ENCODE measurements at places on chromosomes 5 and 9.

DNA sequence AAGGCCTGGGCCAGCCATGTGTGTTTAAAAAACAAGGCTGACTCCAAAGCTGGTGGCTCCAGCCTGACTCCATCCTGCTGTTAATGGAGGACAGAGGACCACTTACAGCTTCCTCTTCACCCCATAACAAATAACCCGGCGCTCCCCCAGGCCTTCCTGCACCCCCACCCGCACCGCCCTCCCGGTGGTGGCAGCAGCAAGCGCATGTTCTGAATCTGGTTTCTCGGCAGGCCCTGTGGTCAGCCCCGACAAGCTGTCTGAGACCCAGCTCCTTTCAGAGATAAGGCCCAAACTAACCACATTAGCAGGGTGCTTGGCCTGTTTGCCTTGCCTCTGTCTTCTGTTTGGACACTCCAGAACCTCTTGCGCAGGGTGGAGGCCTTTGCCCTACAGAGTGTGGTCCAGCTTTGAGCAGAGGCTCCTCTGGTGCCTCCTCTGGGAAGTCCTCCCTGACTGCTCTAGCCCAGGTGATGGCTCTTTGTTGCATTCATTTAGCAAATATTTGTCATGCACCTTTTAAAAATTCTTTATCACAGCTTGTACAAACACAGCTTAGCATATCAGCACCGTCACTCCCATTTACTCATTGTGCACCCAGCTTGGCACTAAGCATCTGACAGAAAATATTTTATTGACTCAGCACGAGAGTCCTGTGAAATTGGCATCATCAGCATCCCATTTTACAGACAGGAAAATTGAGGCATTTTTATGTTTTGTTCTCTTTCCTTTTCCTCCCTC lies 78.4 kb downstream of the NDFIP1 start:
- no peak for DNase-seq

DNA sequence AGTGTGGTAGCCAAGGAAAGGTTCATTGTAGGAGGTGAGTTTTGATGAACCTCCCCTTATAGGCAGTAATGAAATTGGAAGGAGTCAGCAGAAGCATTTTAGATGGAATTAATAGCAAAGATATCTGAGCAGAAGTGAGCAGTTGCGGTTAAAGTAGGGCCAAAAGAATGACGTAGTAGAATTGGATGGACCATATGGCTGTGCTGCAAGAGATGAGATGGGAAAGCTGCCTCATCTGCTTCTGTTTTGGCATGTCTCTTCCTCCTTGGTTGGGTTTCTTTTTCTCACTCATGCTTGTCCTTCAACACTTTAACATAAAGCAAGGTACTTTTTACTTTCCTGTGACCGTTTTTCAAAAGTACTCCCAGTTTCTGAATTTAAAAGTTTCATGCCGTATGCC lies 55.8 kb downstream of the AQP7 start:
- no peak for DNase-seq

GRCh38 chr9:112858625-112859147 lies 32.0 kb downstream of the SLC46A2 start:
- no peak for DNase-seq

- no peak for DNase-seq
These were observed 68.8 kb downstream of the NPR3 start for GRCh38 chr5:32779754-32780415.

GRCh38 chr9:2916382-2916985 lies 72.6 kb upstream of the PUM3 start:
- no peak for DNase-seq

DNA sequence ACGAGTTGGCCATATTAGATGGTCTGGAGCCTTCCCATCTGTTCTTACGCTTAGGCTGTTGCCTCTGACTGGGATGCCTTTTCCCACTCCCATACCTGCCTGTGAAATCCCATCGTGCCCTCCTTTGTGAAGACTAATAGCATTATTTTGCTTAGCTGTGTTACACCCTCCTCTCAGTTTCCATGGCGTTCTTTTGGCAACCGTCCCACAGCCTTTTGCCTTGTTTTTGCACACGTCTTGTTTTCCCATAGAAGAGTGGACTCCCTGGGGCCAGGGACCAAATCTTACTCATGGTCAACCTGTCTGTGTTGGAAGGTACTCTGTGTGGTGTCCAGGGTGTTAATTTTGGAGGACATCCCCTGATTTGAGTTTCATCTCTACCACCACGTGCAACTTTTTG lies 242.1 kb downstream of the HSPA4 start:
- no peak for DNase-seq

GRCh38 chr9:130174920-130175321 lies 2.7 kb downstream of the NCS1 start:
- no peak for DNase-seq
